ENCODE measurements at places on chromosomes 12 and 14.

GRCh38 chr12:66921151-66921550 is 242.3 kb upstream of the GRIP1 start:
- DNase-seq = no peak

DNA sequence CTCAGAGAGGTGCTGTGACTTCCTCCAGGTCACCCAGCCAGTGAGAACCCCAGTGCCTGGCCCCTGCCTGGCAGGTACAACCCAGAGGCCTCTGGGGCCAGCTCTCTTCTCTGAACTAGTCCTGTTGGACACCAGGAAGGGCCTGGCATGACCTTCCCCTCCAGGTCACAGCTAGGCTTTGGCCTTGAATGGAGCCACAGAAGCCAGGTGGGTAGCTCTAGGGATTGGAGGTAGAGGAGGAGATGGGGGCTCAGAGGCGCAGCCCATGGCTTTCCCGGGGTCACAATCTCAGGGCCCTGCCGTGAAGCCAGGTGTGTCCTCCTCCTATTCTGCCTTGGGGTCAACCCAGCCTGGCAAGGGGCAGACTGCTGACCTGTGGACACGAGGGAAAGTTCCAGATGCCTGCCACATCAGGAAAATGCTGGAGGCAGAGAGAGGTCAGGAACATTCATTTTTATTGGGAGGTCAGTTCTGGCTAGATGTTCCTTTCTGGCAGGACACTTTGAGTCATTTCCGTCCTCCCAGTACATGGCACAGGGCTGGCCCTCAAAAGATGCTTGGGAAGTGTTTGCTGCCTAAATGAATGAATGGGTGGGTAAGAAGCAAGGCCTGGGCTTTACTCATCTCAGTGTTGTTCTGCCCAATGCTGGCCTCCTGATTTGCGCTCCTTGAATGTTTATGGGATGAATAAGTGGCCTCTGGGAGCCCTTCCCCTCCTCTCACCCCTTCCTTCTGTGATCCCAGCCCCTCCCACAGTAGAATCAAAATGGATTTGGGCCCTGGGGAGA is 25.4 kb downstream of the FAM222A start:
- peak; percentile 4 for DNase-seq

- DNase-seq = no peak
These were observed 77.5 kb upstream of the CISTR start for GRCh38 chr12:53829130-53829819.

DNA sequence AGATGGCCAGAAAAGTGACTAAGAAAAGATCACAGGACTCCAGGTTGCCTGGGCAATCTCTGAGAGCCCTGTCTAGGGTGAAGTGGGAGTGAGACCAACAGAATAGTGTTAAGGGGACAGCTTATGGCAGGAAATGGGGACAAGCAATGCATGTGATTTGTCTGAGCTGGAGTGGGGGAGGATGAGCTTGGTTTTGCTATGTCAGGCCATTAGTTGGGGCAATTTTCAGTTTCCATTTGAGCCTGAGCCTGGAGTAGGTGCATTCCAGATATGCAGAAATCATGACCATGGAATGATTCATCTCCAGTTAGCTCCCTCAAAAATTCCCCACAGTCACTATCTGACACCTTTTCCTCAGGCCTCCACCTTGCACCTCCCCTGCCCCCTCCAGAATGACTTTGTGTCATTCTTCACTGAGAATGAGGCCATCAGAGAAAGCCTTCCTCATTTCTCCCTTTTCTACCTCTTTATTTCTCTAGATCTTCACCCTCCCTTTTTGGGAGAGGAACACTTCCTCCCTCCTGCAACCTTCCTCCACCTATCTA is 150.9 kb upstream of the PLEKHG7 start:
- no peak for DNase-seq

GRCh38 chr12:54140588-54141388 is 48.0 kb downstream of the SMUG1 start:
- peak; percentile 91 for DNase-seq

DNA sequence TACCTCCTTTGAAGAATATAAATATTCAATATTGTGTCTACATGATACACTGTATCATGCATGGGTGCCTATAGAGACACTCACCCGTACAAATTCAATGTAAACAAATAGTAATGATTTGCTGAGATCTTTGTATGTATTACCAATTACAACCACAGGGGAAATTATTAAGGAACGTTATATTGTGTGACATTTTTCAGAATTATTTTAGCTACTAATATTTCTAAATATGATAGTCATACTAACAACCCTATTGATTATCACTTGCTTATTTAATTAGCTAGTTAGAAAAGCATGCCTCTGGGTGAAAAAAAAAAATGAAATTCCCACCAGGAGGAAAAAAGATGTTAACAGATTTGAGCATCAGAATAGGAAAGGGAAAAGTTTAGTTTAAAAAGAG is 2.1 kb downstream of the SOX5 start:
- no peak for DNase-seq

GRCh38 chr12:95738024-95738611 is 52.4 kb downstream of the NTN4 start:
- no peak for DNase-seq

- DNase-seq = no peak
These were observed 137.3 kb downstream of the C12orf75 start for GRCh38 chr12:105467710-105468366.

GRCh38 chr14:47619392-47619791 is 56.0 kb downstream of the MDGA2 start:
- DNase-seq = no peak

DNA sequence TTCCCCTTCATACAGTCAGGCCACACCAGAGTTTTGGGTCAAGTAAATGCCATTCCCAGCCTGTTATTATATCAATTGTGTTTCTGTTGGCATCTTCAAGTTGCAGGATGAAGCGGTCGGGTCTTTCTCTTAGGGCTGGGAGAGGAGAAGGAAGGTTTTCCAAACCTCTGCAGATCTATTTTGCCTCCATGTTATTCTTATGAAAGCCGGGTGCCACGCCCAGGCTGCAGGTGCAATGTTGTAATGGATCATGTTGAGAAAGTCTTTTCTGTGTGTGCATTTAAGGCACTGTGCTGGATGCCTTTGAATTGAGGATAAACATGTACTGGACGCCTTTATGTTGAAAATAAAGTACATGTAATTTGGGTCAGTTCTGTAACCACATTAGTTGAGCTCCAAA is 164.4 kb upstream of the HIF1A start:
- no peak for DNase-seq

DNA sequence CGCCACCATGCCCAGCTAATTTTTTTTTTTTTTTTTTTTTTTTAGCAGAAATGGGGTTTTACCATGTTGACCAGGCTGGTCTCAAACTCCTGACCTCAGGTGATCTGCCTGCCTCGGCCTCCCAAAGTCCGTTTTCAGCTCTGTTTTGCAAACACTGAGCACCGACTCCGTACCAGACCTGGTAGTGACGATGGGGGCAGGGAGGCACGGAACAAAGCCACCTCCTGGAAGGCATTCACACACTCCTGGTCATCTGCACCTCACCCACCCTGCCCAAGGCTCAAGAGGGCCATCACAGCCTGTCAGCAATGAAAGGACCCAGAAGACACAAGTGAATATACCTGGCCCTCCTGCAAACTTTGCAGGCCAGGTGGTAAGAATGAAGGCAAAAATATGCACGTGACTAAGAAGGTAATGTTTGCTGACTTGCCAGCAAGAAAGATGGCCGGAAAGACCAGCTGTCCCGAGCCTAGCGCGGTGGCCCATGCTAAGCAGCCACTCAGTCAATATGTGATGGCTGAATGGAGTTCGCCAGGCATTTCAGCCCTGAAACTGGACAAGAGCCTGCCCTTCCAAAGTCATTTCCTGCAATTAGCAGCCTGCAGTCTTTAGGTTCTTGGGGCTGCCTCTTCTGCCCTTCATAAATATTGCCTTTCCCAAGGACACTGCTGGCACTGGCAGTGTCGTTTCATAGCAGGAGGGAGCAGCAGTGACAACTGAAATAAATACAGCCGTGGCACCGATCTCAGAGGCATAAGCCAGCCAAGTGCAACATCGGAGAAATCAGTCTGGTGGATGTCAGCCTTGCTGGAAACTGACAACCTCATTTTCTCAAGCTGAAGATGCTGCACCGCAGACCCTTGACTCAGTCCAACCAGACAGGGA is 17.6 kb downstream of the MMAB start:
- DNase-seq = no peak

DNA sequence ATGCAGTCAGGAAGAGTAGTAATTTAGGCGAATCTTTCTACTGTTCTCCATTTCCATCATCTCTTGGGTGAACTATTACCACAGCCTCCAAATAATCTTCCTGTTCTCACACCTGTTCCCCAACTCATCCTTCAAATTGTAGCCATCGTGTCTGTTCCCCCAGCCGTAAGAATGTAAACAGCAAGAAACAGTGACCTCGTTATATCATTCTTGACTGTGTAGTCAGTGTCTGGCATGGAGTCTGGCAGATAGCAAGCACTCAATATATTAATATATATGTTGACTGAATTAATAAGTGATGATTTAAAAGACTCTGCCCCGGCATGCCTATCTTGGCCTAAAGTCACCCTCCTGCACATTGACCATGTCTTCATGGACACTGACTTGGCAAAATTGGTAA is 20.3 kb downstream of the PDE6H start:
- no peak for DNase-seq

GRCh38 chr14:34642595-34642994 is 12.6 kb upstream of the SNX6 start:
- DNase-seq = no peak

DNA sequence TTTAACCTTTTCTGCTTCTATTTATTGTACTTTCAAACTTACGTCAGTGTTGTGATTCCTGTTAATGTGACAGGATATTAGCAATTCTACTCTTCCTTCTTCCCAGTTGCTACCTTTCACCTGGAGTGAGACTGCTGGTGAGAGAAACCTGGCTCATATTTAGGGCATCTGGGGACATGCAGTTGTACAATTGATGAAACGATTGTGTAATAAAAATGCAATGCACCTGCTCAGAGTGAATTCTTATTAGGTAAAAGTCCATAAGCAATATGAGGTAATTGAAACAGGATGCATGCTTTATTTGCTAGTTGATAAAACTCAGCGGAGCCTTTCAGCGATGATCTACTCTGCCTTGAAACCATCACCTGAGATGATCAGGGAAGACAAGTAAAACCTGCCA is 116.1 kb upstream of the FBXO33 start:
- DNase-seq = no peak

- DNase-seq = no peak
These were observed 7.1 kb downstream of the SCNN1A start for GRCh38 chr12:6367969-6368892.

GRCh38 chr14:92503756-92504491 is 9.7 kb upstream of the RIN3 start:
- DNase-seq = no peak

GRCh38 chr12:118145113-118145797 is 9.3 kb downstream of the PEBP1 start:
- no peak for DNase-seq

DNA sequence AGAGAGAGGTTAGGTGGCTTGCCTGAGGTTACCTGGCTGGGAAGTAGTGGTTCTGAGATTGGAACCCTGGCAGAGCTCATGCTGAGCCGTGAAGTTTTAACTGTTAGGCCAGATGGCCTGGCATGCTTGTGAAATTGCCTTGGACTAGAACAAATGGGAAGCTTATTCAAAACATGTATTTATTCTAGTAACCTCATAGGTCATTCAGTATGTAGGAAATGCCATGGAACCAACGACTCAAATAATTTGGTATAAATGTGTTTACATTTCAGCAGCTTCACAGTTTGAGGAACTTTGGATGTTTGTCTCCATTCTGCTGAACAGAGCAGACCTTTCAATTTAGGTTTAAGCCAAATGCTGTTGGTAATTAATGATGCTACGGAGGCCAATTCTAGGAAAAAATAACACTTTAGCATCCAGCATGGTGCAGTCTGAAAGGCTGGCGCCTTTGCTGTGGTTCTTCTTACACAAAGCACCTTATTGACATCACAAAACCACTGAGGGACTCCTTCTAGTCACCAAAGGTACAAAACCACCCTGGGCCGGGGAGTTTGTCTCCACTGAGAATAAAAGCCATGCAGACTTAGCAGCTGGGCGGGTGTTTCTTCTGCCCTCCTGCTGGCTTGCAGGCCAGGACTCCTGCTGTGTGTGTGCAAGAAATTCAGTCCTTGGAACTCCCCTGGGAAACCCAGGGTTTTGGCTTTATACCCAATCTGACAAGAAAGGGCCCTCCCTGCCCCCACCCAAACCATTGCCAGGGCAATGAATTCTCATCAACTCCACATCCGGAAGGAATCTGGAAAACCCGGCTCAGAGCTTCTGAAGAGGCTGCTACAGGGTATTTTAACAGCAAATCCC is 64.2 kb downstream of the ELK3 start:
- peak; percentile 51 for DNase-seq

DNA sequence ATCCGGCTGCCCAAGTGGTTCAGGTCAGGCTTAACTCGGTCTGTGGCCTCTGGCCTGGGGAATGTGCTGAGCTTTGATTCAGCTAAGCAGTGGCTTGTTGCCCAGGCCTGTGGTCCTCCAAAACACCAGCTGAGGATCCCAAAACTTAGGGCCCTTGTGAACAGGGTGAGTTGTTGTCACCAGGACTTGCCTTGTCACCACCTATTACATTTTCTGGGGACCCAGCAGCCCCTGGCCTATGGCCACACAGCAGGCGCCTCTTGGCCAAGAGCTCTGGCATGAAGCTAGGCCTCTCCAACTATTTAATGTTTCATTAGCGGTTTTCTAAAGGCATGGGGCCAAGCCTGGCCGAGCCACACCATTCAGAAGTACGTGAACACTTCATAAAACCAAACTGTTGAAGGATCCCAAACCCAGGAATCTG is 343.7 kb downstream of the CACNA1C start:
- peak; percentile 67 for DNase-seq

DNA sequence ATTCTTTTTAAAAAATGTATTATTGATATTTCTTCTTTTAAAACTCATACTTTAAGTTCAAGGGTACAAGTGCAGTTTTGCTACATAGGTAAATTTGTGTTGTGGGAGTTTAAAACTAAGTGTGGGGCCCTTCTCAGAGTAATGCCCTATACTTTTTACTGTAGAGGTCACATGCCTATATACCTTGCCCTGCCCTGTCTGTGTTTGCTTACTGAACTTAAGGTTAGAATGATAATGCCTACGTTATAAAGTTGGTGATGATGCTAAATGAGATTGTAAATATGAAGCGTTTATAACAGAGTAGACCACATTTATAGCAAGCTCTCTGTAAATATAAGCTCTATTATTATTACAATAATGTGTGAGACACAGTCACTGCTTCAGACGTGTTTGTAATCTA is 261.9 kb downstream of the RASSF9 start:
- no peak for DNase-seq

- no peak for DNase-seq
These were observed 802.3 kb downstream of the NRXN3 start for GRCh38 chr14:78972440-78972839.
